ENCODE measurements at places on chromosomes 6 and 20. TPM values are rescaled to one million over a fixed set of nuclear protein-coding genes. Genes with fewer than 3 reads are reported as not detected.

- no peak for DNase-seq
Observed at GRCh38 chr6:53938810-53939209, 144.0 kb downstream of the LRRC1 start.

GRCh38 chr20:25035921-25036320 lies 22.0 kb downstream of the ACSS1 start:
- no peak for DNase-seq

DNA sequence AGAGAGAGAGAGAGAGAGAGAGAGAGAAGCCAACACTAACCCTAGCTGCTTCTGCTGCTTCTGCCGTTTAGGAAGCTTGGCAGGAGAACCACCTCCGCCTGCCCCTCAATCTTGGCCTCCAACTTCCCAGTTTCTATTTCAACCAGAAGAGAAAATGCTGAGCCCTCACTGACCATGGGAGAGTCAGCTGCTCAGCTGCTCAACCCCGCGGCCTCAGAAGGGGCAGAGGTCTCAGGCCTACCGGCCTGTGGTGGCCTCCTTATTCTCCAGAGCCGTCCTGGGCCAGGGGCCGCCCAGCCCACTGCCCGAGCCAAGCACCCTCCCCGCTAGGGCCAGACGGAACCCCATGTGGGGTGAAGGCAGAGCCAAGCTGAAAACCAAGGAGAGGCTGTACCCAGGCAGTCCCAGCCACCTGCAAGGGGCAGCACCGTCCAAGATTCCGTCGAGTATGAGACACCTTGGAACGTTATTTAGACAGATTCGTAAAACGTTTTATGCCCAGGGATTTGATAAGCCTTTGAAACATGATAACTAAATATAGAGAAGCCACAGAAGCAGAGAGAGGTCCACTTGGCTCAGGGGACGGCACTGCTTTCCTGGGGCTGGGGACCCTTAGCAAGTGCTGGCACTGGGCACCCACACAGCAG lies 116.6 kb downstream of the DLL1 start:
- DNase-seq, result no peak

DNA sequence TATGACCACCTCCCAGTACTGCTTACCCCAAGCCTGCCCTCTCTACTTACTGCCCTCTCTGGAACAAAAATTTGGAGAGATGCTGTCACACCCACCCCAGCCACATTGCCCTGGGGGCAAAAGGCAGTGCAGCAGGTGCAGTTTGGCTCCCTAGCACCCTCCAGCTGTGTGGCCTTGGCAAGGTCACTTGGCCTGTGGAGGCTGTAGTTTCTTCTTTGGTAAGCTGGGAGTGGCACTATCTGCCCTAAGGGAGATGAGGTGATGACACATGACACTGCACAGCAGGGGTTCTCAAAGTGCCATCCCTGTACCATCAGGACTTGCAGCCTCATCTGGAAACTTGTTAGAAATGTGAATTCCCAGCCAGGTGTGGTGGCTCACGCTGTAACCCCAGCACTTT lies 44.8 kb downstream of the TAF8 start:
- DNase-seq, result no peak

The IFNGR1 gene
- 48.9 TPM for polyA plus RNA-seq

The TMEM74B gene
- 4.9 TPM for polyA plus RNA-seq
